NCI-H1105 treated with DMSO at 0.1 percent for 48 hours (cell line): ENCODE measurements at places on chromosomes 4 and X.
A peak's percentile ranks its signal among the peaks of the same experiment; 100 is the strongest.

- DNase-seq: no peak
Observed at GRCh38 chr4:80422727-80423404, 87.3 kb downstream of the CFAP299 start.

- peak; percentile 79 for DNase-seq
Observed at GRCh38 chr4:113049421-113050370, at the start of gene ANK2. Gene ANK2 (plus strand): TSS chr4:113049653. CDS start chr4:113049729, 76 bp downstream.

DNA sequence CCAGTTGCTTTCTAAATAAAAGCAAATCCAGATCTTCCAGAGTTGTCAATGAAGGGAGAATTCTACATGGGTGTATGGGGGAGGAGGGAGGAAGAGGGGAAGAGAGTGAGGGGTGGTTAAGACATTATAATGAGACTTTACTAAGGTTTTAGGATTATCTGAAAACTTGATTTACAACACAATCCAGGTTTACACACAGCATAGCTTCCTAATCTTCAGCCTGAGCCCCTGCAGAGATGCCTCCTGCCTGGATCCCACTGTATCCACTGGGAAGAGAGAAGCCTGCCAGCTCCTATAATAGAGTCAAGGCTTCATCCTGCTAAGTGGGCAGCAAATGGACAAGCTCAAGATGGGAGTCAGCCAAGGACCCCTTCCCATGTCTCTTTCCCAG lies 85.6 kb upstream of the KIT start:
- no peak for DNase-seq

DNA sequence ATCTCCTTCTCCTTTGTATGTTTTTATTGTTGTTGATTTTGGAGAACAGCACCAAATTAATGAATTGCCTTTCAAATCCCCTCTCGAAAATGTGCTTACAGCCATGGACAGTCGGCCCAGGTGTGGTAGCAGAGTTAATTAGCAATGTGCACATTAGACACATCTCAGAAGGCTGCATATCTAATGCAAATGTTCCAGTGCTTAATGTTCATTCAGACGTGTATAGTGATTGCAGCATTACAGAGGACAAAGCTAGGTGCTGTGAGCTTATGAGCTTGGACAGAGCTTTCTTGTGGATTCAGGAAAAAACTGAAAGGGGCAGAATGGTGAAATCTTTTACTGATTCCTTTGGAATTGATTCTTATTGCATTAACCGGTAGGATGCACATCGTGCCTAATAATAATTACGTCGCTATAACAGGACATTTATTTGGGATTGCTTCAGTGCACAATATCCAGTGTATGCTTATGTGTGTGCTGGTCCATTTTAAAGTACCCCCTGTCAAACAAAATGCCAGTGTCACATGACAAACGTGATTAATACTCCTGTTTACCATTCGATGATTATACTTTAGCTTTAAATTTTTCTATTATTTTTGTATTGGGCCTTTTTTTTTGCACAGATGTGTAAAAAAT lies 552.9 kb upstream of the EPHA5 start:
- DNase-seq: peak; percentile 30

- no peak for DNase-seq
Observed at GRCh38 chr4:61397174-61397573, 197.0 kb downstream of the ADGRL3 start.

GRCh38 chr4:156931267-156931666 lies 40.3 kb downstream of the PDGFC start:
- DNase-seq: no peak

- DNase-seq: no peak
Observed at GRCh38 chr4:159547645-159548308, 444.9 kb downstream of the RAPGEF2 start.

GRCh38 chr4:110795971-110796370 lies 173.1 kb upstream of the PITX2 start:
- no peak for DNase-seq

DNA sequence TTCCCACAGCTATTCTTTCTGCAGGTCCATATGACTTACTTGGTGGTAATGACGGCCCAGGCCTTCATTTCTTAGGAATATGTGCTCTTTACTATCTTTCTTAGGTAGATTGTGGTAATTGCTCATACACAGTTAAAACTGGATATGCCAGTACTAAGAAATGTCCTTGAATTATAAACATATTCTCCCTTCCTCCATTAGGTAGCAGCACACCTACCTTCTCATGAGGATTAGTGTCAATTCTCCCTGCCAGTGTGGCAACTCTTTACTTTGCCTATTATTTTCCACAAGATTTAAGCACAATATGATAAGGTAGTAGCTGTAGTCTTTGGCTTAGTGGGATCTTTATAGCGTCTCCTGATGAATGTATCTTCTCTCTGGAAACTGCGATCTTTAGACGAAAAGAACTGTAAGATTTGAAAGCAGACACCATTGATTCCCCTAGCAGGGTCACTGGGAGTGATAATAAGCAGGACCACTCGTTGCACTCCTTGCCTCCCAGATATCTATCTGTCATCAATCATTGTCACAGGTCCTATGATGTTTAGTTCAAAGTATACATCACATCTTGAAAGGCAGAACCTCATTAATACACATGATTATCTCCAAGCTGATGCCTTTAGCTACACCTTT lies 1240.7 kb downstream of the C4orf33 start:
- no peak for DNase-seq

DNA sequence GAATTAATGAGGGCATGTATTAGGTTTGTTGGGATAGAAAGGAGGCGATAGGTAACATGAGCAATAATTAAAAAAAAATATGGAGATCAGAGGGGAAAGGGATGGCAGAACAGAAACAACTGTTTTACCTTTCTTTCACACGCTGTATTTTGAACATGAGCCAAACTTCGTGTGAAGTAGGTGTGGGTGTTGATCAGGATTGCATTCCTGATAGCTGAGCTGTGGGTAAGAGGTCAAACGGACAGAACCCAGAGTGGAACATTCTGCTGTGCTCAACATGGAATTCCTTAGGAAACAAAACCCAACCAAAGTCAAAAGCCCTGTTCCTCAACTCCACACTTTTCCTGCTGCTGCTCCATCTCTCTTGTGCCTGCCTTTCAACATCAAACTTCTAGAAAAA lies 162.5 kb upstream of the CASK start:
- no peak for DNase-seq

- no peak for DNase-seq
Observed at GRCh38 chrX:15602761-15603160, 2.0 kb upstream of the ACE2 start.

GRCh38 chr4:52877036-52877435 lies 14.9 kb downstream of the RASL11B start:
- no peak for DNase-seq

DNA sequence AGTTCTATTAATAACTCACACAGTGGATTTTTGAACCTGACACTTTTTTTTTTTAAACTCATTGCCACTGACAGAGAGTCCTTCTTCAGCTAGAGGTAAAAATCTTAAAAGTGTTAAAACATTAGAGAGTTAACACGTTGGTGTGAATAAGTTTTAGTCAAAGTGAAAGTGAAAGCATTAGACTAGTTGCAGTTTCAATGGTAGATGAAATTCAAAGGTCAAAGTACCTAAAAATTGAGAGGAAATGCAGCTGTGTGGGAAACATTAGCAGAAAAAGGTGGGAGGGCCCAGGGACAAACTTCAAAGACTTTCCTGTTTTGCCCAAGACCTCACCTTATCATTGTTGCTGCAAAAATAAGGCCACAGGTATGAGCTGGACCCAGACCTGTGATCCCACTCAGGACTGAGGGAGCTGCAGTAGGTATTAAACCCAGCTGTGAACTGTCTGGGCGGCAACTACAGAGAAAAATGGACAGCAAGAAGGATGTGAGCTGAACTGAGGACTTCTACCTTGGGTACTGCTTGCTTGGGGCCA lies 17.6 kb upstream of the GABRA4 start:
- no peak for DNase-seq

DNA sequence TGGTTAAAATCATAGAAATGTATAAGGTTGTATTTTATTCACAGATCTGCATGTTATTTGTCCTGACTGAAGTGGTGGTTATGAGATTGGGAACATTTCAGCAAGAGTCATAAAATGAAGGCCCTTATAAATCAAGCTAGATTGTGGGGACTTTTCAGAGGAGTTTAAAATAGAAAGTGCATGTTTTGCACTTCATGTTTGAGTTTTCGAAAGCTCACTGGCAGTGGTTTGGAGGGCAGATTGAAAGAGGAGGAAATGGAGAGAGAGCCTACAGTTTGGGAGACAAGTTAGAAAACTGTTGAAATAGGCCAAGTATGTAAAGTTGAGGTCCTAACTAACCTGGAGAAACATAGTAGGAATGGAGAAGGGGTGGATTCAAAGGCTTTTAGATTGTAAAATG lies 124.9 kb downstream of the KDM6A start:
- no peak for DNase-seq

DNA sequence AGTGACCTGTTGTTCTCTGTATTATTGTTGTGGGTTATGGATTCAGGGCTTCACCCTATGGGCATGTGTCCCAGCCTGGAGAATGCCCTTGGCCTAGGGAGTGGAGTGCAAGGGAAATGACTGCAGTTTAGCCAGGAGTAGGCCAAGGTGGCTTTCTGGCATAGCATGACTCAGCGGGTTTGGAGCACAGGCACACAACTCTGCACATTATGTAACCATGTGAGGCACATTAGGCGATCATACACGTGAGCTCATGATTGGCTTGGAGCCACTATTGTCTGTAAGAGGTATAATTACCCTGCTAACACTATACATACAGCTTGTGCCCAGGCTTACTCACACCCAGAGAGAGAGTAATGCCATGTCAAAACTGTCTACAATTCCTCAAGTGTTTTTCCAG lies 35.1 kb upstream of the TACR3 start:
- peak; percentile 4 for DNase-seq
